A549 treated with Hydrocortisone at 1 μM for 4 hours (cell line): ENCODE measurements at places on chromosomes 7 and 10. TPM values are rescaled to one million over a fixed set of nuclear protein-coding genes. Genes with fewer than 3 reads are reported as not detected.

PMS2 gene
- total RNA-seq: 9.6 to 17.5 TPM (median 11.9 TPM) in 5 replicates

HOXA11 gene
- 0.58 to 0.68 TPM (median 0.63 TPM) in 5 replicates for total RNA-seq

LGI1 gene
- not detected in 5 replicates for total RNA-seq

MASTL gene
- 16.5 to 21.9 TPM (median 18.7 TPM) in 5 replicates for total RNA-seq

JAKMIP3 gene
- total RNA-seq: 0.98 to 1.2 TPM (median 1.1 TPM) in 5 replicates

ANKRD2 gene
- total RNA-seq: 5.6 to 8.9 TPM (median 7.3 TPM) in 5 replicates

ACTL6B gene
- total RNA-seq: not detected in 5 replicates
